ENCODE measurements at places on chromosomes 12 and 14.

GRCh38 chr14:40004871-40005500 is 572.8 kb upstream of the FBXO33 start:
- no peak for DNase-seq

DNA sequence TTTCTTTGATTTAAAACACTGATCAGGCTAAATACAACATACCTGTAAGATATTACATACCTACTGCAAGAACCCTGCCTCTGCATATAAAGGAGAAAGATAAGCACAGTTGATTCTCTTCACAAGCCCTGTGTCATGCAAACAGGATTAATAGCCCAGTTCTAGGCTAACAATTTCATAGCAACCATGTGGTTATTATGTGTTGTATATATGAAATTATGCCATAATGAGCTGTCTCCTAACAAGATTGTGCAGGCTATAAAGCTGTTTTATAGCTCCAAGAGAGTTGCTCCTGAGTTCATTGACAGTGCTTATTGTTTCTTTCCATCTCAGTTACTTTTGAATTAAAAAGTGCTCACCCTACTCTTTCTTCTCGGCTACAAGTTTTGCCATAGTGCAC is 609.3 kb downstream of the DIO2 start:
- DNase-seq, result no peak

GRCh38 chr12:123761841-123762714 is at the start of gene DNAH10:
Gene DNAH10 (plus strand): TSS chr12:123762301. CDS start chr12:123762337, 36 bp downstream.
- peak; percentile 41 for DNase-seq

- peak; percentile 28 for DNase-seq
Measured at GRCh38 chr12:8685051-8685450, 12.7 kb upstream of the RIMKLB start.

- peak; percentile 49 for DNase-seq
Measured at GRCh38 chr12:89040146-89040964, 311.9 kb downstream of the DUSP6 start.

- DNase-seq, result no peak
Measured at GRCh38 chr14:64493455-64493854, 10.2 kb downstream of the ZBTB25 start.

GRCh38 chr12:108691998-108692808 is 39.1 kb downstream of the CORO1C start:
- peak; percentile 78 for DNase-seq

DNA sequence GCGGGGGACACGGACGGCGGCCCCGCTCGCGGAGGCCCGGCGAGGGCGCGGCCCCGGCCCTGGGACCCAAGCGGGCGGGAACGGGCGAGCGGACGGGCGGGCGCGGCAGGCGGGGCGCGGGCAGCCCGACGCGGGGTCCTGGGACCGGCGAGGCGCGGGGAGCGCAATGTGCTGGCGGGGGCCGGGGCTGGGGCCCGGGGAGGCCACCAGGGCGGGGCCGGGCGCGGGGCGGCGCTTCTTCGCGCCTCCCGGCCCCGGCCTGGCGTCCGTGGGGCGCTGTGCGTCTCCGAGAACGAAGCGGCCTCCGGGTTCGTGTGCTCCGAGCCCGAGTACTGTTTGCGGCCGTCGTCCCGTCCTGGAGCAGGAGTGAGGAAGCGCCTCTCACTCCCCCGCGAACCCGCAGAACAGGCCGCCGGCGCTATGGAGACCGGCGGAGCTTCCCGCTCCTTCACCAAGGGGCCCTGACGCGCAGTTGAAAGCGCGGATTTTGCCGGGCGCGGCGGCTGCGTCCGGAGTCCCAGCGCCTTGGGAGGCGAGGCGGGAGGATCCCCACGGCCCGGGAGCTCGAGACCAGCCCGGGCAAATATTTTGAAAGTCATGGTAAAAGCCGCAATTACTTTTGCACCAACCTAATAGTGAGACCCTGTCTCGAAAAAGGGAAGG is 420 bp upstream of the ANKLE2 start:
- DNase-seq, result peak; percentile 94

- DNase-seq, result no peak
Measured at GRCh38 chr14:76760331-76761135, 735 bp upstream of the VASH1 start.

DNA sequence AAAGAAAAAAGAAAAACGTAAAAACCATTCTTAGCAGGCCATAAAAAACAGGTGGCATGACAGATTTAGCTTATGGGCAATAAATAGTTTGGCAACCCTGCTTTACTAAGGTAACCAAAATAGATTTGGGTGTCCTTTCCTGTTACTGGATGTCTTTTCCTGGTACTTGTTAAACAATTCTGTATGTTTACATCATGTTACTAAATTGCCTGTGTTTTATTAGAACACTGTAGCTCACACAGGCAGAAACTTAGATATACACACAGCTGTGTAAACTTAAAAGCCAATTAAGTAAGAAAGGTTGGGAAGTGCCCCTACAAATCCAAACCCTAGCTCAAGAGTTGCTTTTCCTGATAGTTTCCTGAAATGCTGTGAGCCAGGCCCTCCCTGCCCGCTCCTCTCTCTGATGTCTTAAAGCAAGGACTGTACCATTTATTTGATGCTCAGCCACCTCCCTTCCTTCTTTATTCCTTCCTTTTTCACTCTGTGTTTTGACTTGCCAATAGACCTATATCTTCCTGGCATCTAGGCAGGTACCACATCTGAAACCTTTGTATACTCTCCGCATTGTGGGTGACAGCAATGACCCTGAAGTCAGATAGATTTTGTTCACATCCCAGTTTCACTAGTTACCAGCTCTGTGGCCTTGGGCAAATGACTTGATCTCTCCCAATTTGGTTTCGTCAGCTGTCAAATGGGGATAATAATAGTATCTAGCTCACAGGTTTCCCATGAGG is 3.7 kb upstream of the CAMKK2 start:
- DNase-seq, result no peak

GRCh38 chr14:64394977-64395633 is 7.0 kb downstream of the MTHFD1 start:
- DNase-seq, result no peak

- DNase-seq, result no peak
Measured at GRCh38 chr14:38409071-38409705, 153.3 kb upstream of the CLEC14A start.

DNA sequence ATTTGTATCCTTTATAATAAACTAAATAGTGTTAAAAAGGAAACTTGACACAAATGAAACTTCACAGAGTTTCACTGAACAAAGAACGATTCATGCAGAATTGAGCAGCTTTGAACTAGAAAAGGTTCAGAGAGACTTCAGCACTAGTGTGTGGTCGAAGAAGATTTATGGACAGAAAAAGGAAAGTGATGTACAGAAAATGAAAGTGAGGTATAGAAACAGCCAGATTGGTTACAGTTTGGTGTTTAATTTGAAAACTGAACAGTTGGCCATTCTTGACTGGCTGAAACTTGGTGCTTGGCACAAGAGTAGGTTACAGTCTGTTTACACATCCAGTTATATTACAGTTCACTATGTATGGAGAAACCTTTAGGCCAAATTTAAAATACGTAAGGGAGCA is 207.1 kb downstream of the GALC start:
- no peak for DNase-seq

- peak; percentile 56 for DNase-seq
Measured at GRCh38 chr14:91108941-91109611, 4.8 kb upstream of the DGLUCY start.

DNA sequence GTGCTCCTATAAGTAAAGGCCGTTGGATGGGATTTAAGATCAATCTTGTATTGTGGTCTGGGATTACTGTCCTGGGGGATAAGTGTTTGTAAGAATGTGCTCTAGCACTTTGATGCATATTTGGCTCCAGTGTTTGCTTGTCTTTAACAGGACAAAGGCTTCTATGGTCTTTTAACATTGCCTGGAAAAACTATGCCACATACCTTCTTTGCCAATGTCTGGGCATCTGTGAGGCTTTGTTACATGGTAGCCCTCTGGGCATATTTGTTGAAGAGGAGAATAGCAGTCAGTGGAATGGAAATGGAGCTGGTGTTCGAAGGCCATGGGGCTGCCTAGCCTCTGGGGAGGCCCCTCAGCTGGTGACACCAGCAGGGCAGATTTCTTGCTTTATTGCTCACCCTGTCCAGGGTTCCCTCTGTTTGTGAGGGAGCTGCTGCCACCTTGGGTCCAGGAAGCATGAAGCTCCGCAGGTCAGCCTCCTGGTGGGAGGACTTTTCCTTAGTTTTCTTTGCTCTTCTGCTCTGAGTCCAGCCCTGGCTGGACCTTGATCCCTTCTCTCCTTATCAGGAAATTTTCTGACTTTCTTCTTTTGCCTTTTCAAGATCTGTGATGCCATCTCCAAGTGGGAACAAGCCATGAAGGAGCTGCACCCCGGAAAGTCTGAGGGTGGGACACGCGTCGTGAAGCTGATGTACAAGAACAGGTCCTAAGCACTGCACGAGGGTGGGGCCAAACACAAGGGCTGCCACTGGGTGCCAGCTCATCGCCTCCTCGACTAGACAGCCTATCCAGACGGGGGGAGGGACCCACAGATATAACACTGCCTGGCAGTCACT is 19.5 kb downstream of the PIGH start:
- no peak for DNase-seq

- no peak for DNase-seq
Measured at GRCh38 chr12:107238296-107238695, 144.9 kb upstream of the CRY1 start.

DNA sequence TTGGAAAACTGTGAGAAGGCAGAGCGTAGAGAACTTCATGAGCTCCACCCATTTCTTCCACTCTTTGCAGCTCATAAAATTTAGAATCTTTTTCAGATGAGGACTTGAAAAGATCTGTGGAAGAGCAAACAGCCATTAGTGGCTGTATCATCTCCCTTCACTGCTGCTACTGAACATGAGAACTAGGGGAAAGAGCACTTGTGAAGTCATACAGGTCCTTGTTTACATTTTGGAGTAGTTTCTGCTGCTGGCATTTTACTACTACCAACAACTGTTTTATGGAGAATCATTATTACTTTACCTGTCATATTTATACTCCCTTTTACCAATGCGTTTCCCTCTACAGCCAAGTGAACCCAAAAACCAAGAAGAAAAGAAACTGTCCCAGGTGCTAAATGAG is 41.0 kb downstream of the RPGRIP1 start:
- no peak for DNase-seq

- DNase-seq, result no peak
Measured at GRCh38 chr14:100165376-100165775, 5.9 kb upstream of the DEGS2 start.

DNA sequence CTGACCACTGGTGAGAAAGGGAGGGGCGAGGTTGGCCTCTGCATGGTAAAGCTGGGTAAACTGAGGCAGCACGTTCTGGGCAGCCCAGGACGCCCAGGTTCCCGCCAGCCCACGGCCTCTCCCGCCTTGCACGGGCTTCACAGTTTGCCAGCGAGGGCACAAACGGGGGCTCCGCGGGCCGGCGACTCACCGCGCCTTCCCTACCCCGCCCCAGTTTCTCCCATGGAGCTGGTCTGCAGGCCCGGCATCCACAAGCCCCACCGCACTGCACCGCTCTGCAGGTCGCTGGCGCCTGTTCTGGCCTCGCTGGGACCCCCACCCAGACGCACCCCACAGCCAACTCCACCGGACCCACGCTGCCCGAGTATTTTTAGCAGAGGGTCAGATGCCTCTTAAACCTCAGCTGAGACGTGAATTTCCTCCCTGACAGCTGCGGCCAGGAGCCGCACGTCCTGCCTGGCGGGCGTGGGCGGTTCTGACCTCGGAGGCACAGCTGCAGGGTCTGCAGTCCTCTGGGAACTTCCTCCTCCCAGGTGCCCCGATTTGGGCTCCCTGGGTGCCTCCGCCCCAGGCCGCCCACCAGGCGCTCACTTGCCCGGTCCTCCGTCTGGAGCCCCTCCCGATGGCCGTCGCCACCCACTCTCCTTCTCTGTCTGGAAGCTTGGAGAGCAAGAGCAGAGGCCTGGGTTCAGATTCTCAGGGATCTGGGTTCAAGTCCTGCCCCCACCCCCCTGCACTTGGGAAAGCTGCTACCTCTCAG is 29.5 kb upstream of the INF2 start:
- DNase-seq, result peak; percentile 39

DNA sequence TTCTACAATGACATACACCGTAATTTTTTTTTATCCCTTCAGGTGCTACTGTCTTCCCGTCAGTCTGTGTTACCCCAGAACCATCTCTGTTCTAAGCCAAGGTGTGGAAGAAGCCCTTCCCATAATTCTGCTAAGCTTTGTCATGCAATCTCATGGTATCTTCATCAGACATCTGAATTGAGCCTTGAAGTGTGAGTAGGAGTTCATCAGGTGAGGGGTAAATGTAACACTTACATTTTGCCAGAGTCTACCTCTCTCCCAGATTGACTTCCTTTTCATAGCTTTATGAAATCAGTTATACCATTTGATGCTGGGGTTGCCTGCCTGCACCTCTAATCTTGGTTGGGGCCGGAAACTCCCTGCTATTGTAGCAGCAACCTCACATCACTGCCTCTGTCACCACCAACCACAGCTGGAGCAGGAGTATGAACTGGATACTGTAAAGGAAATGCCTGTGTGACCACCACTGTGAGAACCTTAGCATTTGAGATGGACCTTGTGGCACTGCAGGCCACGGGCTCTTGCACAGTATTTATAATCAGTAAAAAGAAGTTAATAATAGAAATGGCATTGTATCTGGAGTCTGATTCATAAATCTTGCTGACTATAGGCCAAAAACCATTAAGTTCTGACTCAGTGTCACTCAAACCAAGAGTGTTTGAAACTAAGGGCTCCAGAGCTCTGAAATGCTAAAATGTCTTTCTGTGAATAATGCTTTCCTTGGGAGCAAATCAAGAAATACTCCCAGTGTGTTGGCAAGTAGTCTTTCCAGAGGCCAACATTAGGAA is 58.7 kb upstream of the STK38L start:
- no peak for DNase-seq

DNA sequence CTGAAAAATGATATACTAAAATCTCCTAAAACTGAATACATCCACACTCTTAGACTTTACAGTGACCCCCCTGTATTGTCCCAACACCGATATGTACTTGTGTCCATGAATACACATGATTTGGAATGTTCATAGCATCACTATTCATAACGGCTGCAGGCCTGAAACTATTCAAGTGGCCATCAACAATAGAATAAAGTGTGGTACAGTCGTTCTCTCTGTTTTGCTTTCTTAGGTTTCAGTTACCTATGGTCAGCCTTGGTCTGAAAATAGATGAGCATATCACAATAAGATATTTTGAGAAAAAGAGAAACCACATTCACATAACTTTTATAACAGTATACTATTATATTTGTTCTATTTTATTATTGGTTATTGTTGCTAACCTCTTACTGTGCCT is 150.6 kb downstream of the ASCL4 start:
- DNase-seq, result no peak

- DNase-seq, result no peak
Measured at GRCh38 chr14:50447461-50447860, 50.8 kb upstream of the CDKL1 start.

- no peak for DNase-seq
Measured at GRCh38 chr12:6951551-6952120, 480 bp downstream of the PTPN6 start.

- peak; percentile 24 for DNase-seq
Measured at GRCh38 chr12:9811621-9812020, 15.7 kb upstream of the KLRF1 start.

- DNase-seq, result no peak
Measured at GRCh38 chr14:89899917-89900663, 54.4 kb downstream of the EFCAB11 start.

GRCh38 chr14:96117101-96117897 is 78.1 kb downstream of the C14orf132 start:
- DNase-seq, result no peak
